ENCODE measurements at places on chromosomes 13 and 19. TPM values are rescaled to one million over a fixed set of nuclear protein-coding genes. Genes with fewer than 3 reads are reported as not detected.

SYDE1 gene
- total RNA-seq: 17.3 TPM

ZNF543 gene
- total RNA-seq: 6.0 TPM

URAD gene
- total RNA-seq: not detected

PDX1 gene
- total RNA-seq: not detected

CLASRP gene
- 31.3 TPM for total RNA-seq

C19orf25 gene
- total RNA-seq: 22.3 TPM

PLIN4 gene
- total RNA-seq: 104 TPM

- DNase-seq: no peak
These were observed 5.3 kb upstream of the ZNF613 start for GRCh38 chr19:51921949-51922348.

GRCh38 chr13:72164811-72165210, 297.8 kb upstream of the DACH1 start:
- no peak for DNase-seq

DNA sequence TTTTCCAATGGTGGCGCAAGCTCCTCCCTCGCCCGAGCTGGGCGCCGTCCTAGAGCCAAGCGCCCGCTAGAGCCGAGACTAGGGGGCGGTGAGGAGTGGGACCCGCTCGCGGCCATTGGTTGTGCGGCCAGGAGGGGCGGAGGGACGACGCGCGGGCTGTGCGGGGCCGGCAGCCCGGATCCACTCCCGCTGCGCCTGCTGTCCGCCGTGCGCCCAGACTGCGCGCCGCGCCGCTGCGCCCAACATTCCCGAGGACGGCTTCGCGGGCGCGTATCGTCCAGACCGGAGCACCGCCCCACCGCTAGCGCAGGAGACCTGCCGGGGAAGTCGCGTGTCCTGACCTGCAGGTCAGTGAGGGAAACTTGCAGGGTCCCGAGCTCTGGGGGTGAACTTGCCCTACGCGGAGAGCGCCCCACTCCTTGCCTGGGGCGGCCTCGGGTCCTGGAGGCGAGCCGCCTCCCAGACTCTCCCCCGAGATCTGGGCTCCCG, at the start of gene SERTM1:
Gene SERTM1 (plus strand): TSS at position 183 of the 489 bp plus-strand sequence. CDS start 21,059 bp downstream, outside the sequence.
- no peak for DNase-seq

GRCh38 chr13:32932376-32932775, 83.8 kb upstream of the KL start:
- DNase-seq: no peak

DNA sequence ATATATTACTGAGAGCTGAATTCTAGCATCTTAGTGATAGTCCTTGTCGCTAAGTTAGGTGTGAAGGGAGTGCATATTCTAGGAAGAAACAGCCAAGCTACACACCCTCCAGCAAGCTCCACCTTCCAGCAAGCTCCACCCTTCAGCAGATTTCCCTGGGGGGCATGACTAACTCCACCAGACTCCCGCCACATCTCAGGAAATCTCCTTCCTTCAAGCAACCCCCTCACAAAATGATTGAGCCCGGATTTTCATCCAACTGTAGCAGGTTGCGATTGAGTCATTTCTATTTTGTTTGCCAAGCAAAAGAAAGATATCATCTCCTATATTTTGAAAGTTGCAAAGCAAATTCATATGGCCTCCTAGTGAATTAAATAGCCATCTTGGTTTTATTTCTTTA, 162.1 kb upstream of the TMTC4 start:
- DNase-seq: no peak

Data from right atrium auricular region (tissue), 2 donors.